NCI-H2081 treated with DMSO at 0.1 percent for 48 hours (cell line): ENCODE measurements at places on chromosomes 6 and 20.

GRCh38 chr6:116924245-116924644 is 47.2 kb downstream of the RFX6 start:
- DNase-seq = no peak

- DNase-seq = no peak
Measured at GRCh38 chr6:15264902-15265761, 19.3 kb downstream of the JARID2 start.

DNA sequence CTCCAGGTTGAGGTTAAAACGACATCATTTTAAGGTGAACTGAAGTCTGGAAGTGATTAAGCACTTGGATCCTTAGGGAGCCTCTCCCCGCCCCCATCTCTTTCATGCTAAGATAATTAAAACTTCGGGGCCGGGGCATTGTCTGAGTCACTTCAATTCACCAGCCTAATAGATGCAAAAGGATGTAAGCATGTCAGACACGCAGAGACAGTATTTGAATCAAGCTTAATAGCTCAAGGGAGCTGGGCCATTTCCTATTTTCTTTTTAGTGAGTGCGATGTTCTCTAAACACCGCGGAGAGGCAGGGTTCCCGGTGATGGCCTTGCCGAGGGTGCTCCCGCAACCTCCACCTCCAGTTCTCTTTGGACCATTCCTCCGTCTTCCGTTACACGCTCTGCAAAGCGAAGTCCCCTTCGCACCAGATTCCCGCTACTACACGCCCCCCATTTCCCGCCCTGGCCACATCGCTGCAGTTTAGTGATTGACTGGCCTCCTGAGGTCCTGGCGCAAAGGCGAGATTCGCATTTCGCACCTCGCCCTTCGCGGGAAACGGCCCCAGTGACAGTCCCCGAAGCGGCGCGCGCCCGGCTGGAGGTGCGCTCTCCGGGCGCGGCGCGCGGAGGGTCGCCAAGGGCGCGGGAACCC is 516 bp upstream of the IRF4 start:
- no peak for DNase-seq

GRCh38 chr6:31691564-31692108 is 10.8 kb upstream of the LY6G5C start:
- DNase-seq = no peak

- DNase-seq = no peak
Measured at GRCh38 chr20:17610566-17611289, 40.9 kb downstream of the DSTN start.

DNA sequence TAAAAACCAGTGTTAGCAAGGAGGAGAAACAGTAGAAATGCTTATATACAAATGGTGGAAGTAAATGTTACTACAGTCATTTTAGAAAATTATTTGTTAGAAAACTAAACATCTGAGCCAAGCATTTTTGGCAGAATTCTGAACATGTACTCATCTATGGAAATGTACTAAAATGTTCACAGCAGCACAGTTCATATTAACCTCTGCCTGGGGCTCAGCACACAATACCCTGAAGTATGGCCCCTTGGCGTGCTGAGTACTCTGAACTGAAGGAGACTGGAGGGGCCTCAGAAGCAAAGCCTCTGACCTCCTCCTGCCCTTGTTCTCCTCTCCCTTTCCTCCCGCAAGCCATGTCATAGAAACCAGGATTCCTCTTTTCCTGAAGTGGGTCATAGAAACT is 66.2 kb upstream of the RALGAPA2 start:
- no peak for DNase-seq

- no peak for DNase-seq
Measured at GRCh38 chr6:85612690-85613474, 19.2 kb upstream of the SNX14 start.
